ENCODE measurements at places on chromosomes 6 and 20.

DNA sequence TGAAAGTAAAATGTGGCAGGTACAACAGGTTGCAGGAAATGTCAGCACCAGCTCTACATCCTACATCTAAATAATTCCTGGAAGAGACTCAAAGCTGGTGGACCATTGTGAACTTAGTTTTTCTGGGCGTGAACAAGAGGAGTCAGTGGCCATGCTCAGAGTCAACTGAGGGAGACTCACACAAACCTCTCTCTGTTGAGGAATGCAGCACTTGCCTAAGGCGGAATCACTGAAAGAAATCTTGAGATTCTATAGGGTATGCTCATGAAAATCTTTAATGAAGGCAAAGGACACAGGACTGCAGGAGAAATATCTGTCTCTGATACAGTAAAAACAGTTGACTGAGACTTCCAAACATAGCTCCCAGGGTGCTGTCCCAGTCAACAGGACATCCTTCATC, 22.5 kb downstream of the SLC17A4 start:
- DNase-seq: no peak

DNA sequence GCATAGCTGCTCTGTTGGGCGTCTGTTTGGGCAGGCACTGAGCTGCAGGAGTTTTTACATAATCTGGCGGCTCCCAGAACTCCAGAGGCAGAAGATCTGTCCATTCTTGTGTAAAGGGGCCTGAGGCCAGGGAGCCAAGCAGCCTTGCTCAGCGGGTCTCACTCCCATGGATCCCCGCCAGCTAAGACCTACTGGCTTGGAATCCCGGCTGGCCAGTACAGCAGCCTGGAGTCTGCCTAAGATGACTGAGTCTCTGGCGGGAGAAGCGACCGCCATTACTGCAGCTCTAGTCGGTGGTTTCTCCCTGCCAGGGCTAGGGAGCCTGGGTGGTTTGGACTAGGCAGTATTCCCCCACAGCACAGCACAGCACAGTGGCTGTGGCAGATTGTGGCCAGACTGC, 268.4 kb upstream of the SYNCRIP start:
- no peak for DNase-seq

- no peak for DNase-seq
Observed at GRCh38 chr6:166850677-166851076, 105.7 kb downstream of the RNASET2 start.

DNA sequence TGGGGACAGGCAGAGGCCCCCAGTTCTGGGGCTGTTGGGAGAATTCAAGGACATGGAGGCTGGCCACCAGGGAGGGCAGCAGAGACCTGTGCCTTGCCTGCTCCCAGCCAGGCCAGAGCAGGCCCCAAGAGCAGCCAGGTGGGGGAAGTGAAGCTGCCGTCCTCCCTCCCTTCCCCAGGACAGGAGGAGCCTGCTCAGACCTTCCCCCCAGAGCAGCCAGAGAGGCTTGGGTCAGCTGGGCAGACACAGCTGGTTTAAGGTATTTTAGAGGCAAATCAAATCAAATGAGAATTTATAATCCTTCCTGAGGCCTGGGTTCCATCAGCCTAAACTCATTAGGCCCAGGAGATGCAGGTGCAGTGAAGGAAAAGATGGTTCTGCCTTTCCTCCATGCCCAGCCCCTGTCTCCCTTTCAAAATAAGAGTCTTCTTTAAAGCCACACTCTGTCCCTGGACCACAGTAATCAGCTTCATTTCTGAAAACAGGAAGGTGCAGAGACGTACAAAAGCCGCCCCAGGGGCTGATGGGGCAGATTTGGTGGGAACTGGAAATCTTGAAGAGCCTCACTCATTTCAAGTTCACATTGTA, 21.7 kb downstream of the BMP7 start:
- no peak for DNase-seq

GRCh38 chr6:89269252-89269651, 45.8 kb downstream of the GABRR2 start:
- DNase-seq: no peak

GRCh38 chr6:119533603-119534279, 184.2 kb upstream of the MAN1A1 start:
- DNase-seq: no peak

GRCh38 chr6:32852018-32852843, 1.3 kb downstream of the TAP1 start:
- DNase-seq: no peak

GRCh38 chr6:153023977-153024708, 21.6 kb upstream of the MTRF1L start:
- DNase-seq: peak; percentile 73

- no peak for DNase-seq
Observed at GRCh38 chr6:1716868-1717267, 107.2 kb downstream of the FOXC1 start.

DNA sequence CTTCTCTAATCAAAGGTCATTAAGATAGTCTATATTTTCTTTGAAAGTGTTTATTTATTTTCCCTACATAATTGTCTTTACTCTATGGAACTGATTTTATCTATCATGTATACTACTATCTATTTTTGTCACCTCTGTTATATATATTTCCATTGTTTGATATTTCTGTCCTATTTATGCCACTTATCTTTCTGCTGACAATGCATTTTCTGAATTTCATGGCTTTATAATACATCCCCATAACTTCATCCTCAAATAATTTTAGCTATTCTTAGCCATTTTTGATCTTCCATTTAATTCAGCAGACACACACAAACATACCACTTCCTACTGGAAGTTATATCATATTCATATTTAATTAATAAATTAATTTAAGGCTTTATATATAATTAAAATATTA, 123.7 kb downstream of the EPHA7 start:
- DNase-seq: no peak
